COLO829 (cell line): ENCODE measurements at places on chromosomes 5 and 9.
A peak's percentile ranks its signal among the peaks of the same experiment; 100 is the strongest.

GRCh38 chr5:139414581-139415130 is 10.8 kb upstream of the SPATA24 start:
- peak; percentile 41 for DNase-seq

DNA sequence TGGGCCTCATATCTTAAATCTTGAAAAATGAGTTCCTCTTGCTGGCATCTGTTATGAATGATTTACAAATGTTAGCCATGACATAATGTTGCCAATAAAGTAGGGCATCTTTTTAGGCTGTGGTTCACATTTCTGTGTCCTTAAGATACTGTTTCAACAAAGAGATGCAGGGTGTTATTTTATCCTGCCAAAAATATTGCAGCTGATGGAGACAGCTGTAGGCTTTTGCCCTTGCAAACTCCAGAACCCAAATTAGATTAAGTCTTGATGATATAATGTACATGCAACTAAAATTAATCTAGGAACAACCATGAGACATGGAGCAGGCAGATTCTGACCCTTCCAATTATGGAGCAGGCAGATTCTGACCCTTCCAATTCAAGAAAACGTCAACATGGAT is 228.2 kb upstream of the GRIN3A start:
- DNase-seq = no peak

DNA sequence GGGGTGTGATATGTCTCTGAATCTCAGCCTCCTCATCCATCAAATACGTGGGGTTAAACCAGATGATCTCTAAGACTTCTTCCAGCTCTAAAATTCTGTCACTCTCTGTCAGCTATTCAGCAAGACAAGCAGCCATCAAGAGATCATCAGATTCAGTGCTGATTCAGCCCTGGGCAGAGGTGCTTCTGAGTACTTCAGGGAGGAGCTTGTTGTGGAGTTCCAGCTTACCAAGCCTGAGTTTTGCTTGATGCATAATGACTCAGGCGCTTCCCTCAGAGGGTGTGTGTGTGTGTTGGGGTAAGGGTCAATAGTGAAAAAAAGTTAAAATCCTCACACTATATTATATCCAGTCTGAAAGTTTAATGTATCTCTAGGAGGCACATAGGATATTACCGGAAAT is 29.6 kb upstream of the TAF1L start:
- no peak for DNase-seq

DNA sequence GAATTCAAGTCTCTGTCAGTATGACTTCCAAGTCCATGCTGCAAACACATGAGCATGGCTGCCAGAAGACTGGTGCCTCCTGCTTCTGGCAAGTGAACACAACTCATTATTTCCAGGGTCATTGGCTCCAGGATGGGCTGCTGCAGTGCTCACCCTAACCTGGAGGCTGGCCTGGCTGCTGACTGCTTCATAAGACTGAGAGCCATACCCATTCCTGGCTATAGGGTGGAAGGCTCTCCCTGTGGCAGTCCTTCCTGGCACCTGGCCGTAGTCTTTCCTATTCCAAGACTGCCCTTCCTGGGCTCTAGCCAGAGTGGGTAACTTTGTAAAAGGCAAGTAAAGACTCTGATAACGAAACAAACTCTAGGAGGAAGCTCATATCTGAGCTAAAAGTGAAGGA is 51.2 kb downstream of the CXXC5 start:
- no peak for DNase-seq

DNA sequence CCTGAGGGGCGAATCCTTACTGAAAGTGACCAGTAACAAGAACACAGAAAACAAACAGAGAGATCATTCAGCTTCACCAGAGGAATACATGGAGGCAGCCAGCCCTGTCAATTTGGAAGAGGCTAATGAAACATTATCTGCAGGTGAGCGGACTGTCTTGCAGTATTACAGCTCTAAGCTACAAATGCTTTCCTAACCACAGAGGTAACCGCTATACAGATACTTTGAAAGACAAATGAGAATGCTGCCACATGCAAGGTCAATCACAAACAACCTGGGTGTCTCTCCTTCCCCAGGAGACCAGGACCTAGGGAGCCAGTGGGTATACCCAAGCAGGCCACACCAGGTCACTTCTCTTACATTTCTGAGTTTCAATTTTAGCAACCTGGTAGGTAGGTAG is 30.2 kb downstream of the EFNA5 start:
- DNase-seq = no peak

DNA sequence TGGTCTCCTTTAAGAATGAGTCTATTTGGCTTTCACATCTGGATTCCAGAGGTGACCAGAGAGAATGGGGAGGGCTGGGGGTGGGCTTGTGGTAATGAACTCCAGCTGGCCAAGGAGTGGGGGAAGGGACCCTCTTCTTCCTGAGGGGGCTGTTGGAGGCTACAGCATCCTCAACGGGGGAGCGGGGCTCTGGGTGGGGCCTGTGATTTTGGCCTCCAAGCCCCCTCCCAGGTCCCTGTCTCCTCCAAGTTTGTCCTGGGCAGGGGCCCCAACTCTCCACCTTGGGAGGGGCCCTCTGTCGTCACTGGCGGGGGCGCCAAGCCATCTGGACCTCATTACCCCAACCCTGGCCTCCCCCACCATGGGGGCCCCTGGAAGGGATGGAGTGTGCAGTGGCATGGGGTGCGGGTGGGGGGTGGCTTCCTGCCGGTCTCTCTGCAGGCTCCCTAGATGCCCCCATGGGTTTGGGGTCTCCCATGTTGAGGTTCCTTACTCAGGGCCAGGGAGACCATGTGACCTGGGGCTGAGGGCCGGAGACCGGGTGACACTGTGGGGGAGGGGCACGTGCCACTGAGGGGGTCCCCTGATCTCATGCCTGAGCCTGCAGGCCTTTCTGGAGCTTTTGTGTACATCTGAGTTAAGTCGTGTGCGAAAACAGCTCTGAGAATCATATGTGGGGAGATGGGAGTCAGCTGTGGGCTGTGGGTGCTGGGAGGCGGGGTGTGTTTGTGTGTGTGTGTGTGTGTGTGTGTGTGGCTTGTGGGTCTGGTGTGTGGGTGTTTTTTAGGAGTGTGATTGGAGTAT is 32.4 kb downstream of the GOLGA2 start:
- no peak for DNase-seq

- DNase-seq = no peak
Measured at GRCh38 chr5:181259974-181260719, 796 bp downstream of the TRIM52 start.

DNA sequence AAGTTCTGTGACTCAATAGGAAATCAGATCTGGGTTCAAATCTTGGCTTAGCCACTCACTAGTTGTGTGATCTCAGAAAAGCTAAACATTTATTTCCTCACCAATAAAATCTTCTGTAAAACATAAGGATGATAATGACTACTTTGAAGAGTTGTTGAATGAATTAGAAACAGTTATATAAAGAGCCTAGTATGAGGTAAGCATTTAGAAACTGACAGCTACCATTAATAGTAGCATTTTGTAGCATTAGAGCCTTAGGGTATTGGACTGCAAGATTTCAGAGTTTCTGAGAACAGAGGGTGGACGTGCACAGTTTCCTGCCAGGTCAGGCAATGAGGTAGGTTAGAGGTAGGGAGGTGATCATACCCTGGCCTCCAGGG is 293.2 kb downstream of the CWC27 start:
- DNase-seq = no peak

- no peak for DNase-seq
Measured at GRCh38 chr5:157920828-157921170, 61.9 kb upstream of the CLINT1 start.

DNA sequence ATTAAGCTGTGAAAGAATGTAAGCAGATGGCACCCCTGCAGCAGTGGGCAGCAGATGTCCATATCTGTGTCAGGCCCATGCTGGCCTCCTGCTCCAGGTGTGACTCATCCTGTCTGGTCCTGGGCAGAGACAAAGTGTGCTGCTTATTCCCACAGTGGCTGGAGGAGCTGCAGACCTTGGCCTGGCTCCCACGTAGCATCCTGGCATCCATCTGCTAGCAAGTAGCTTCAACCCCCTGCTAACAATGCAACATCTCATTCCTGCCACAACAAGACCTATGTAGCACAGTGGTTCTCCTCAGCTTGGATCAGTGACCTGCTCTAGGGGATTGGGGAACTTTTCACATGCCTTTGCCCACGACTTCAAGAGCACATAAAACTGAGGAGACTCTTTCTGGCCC is 126.4 kb upstream of the SLC12A2 start:
- no peak for DNase-seq

GRCh38 chr9:16271967-16272366 is 598.5 kb downstream of the BNC2 start:
- DNase-seq = no peak

DNA sequence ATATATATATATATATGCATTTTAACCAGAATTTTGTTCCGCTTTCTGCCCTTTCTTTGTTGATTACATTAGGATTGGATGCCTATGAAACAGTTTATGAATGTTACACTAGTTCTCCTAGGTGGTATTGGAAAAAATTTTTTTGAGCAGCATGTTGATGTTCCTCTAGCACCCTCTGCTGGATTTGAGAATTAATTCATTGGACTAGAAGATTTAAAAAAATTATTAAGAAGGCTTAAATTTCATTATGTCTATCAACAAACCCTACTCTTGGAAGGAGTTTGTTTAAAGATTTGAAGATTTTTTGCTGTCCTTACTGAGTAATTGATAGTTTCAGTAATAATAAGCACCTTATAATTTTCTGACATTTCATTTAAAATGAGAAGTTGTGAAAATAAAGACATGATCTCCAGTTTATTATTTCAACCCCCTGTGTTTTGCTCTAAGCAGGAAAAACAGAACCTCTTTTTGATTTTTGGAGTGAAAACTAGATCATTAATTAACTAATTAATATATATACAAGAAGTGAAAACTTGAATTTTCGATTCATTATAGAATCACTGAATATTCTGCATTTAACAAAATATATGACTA is 89.6 kb downstream of the CCDC171 start:
- peak; percentile 13 for DNase-seq

DNA sequence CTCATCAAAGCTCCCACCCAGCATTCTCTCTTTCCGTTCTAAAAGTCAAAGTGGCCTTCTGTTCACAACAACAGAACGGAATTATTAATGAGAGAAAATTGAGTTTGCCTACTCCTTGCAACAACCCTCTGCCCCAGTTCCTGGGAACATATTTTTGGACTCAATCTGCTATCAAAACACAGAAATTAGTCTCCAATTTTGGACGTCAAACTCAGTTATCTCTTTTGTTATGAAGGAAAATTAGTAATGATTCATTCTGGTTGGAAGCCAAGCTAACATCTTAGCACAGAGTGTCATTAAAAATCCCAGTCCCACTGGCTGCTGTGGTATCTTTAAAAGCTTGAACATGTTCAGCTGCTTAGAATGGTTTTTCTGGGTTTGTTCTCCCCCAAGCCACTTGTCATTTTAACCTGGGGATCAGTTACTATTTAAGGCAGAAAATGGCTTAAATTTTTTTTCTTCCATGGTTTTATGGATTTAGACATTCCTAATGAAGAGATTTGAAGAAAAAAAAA is 343.2 kb downstream of the TRIM32 start:
- DNase-seq = no peak

- DNase-seq = no peak
Measured at GRCh38 chr5:153122403-153122802, 368.1 kb upstream of the GRIA1 start.

DNA sequence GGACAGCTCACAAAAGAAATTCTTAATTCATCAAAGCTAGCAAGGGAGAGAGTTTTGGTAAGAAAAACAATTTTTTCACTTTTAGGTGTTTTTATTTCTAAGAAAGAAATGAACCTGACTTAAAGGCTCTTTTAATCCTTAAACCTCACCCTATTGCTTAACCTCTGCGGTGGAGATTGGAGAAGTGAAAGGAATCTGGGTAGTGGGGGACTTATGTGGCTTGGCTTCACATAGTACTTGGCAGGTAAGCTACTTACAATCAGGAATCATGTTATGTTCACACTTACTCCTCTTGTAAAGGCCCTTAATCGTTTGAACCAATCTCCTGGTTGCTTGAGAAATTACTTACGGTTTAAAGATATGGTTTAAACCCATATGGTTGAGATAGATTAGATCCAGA is 104.8 kb downstream of the ISOC1 start:
- no peak for DNase-seq
